ENCODE measurements at places on chromosomes 11 and 22. TPM values are rescaled to one million over a fixed set of nuclear protein-coding genes. Genes with fewer than 3 reads are reported as not detected.
A peak's percentile ranks its signal among the peaks of the same experiment; 100 is the strongest.

DNA sequence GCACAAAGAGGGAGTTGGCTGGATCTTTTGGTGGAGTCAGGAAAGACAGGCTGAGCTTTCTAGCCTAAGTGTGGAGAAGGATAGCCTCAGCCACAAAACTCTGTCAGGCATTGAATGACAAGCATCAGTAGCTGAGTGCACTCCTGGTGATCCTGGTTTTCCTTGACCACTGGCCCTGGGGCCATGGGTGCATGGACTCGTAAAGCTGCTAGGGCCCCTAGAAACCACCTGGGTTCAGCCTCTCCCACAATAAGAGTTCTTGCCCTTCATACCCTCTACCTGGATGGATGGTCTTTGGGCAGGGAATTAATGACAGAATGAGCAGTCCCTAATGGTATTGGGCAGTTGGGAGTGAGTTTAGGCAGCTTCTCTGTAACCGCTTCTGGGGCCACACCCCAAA, 22.9 kb downstream of the TUB start:
- DNase-seq, result no peak

The MS4A4A gene
- not detected for total RNA-seq

DNA sequence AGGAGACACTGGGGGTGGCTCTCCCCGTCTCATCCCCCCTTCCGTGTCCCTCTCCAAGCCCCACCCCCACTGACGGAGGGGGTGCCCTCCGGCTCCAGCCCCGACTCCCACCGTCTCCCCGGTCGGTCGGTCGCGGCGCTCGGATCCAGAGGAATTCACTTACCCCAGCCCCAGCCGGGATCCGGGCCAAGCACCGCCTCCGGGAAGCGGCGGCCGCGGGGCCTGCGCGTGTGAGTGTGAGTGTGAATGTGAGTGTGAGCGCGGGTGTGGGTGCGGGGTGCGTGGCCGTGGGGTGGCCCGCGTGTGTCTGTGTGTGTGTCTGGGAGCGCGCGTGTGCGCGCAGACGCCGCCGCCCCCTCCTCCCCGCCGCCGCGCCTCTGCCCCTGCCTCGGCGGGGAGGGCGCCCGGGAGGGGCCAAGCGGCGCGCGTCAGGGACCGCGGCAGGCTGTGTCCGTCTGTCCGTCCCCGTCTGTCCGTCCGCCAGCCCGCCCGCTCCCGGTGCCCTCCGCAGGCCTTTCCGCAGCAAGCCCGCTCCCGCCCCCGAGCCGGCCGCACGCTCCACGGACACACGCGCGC, at the start of gene ELFN2:
Gene ELFN2, minus strand, starts transcription at position 345 of the 576 bp plus-strand sequence. CDS start 51,945 bp downstream, outside the sequence.
- no peak for DNase-seq

The SCGB1D2 gene
- total RNA-seq, result not detected

- DNase-seq, result no peak
These were observed 76.9 kb upstream of the CTSC start for GRCh38 chr11:88414385-88414861.

- no peak for DNase-seq
These were observed 1.2 kb downstream of the LIF start for GRCh38 chr22:30245181-30245984.

The MS4A12 gene
- not detected for total RNA-seq

GRCh38 chr11:45899448-45900174, 7.5 kb downstream of the FREY1 start:
- peak; percentile 38 for DNase-seq

- DNase-seq, result no peak
These were observed 17.6 kb upstream of the SPON1 start for GRCh38 chr11:13944911-13945425.

DNA sequence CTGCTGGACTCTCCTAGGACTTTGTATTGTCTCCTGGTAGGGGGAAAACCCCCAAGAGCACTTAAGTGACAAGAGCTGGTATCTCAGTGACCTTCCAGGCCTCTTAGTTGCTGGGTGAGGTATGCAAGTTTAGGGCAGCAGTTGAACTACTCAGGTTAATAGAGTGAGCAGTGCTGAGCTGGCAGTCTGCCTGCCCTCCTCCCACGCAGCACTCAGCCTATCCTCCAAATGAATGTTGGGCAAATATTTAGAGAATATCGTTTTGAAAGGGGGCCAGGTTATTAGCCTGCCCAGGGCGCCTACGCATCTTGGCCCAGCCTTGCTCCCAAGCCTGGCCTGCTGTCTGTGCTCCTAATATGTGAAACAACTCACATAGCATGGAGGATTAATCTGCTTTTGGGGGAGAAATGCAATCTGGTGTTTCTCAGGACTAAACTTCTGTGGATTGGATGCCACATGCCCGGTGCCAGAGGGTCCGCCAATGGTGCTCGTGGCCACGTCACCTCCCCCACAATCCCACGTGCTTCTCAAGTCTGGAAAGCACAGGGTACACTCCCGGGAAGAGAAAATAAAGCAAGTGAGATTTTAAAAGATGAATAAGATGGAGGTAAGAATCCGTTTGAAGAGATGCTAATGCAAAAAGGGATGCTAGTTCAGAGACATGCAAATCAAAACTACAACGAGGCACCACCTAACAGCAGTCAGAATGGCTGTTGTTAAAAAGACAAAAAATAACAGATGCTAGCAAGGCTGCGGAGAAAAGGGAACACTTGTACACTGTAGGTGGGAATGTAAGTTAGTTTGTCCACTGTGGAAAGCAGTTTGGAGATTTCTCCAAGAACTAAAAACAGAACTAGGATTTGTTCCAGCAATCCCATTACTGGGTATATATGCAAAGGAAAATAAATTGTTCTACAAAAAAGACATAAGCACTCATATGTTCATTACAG, 67.7 kb downstream of the SPON1 start:
- no peak for DNase-seq

- no peak for DNase-seq
These were observed 13.9 kb downstream of the SCGB1A1 start for GRCh38 chr11:62432695-62433094.

- DNase-seq, result no peak
These were observed 2.0 kb upstream of the UEVLD start for GRCh38 chr11:18590571-18590970.

The SLC22A6 gene
- not detected for total RNA-seq

The P2RX6 gene
- total RNA-seq, result 5.2 TPM

The CDCA5 gene
- total RNA-seq, result 20.3 TPM

The CARD16 gene
- total RNA-seq, result not detected

- DNase-seq, result no peak
These were observed 3.6 kb downstream of the PRDX5 start for GRCh38 chr11:64321533-64321932.

The RCOR2 gene
- total RNA-seq, result 4.2 TPM

DNA sequence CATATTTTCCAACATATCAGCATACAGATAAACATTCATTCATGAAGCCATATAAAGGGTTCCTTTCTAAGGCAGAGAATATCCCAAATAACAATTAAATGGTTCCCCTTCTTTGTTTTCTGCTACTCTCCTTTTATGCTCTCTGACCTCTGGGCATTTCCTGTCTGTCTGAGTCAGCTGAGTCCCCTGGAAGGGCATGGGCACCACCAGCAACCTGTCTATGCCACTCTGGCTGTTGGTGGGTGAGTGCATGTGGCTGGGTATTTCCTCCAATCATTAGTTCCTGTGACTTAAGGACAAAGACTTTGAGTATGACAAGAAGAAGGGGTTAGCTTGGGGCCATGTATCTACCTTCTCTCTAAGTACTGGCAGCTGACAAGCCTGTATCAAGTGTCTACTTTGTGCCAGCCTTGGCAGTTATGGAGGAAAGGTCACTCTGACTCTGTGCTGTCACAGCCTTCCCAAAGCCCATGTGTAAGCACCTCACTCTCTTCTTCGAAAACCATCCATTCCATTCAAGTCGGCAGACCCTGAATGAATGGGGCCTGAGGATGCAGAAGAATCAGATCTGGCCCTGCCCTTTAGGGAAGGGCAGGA, 86.3 kb upstream of the PHOX2A start:
- DNase-seq, result no peak

The C11orf42 gene
- not detected for total RNA-seq

The NDUFA6 gene
- 73.3 TPM for total RNA-seq

Data from NCI-H460 (cell line).